A549 treated with AZD2906 at 1 μM for 4 hours (cell line): ENCODE measurements at places on chromosomes 12 and 14. TPM values are rescaled to one million over a fixed set of nuclear protein-coding genes. Genes with fewer than 3 reads are reported as not detected.

The PLEKHG3 gene
- total RNA-seq = 18.6 to 25.6 TPM (median 24.8 TPM) in 5 replicates

The ABCB9 gene
- 9.6 to 12.9 TPM (median 11.2 TPM) in 5 replicates for total RNA-seq

The DCN gene
- total RNA-seq = 0.08 to 0.22 TPM (median 0.11 TPM) in 3 of 5 replicates, not detected in the others

The APOF gene
- not detected in 5 replicates for total RNA-seq
